ENCODE measurements at places on chromosomes 4 and X. TPM values are rescaled to one million over a fixed set of nuclear protein-coding genes. Genes with fewer than 3 reads are reported as not detected.

Gene SPP1
- 199 TPM for total RNA-seq

DNA sequence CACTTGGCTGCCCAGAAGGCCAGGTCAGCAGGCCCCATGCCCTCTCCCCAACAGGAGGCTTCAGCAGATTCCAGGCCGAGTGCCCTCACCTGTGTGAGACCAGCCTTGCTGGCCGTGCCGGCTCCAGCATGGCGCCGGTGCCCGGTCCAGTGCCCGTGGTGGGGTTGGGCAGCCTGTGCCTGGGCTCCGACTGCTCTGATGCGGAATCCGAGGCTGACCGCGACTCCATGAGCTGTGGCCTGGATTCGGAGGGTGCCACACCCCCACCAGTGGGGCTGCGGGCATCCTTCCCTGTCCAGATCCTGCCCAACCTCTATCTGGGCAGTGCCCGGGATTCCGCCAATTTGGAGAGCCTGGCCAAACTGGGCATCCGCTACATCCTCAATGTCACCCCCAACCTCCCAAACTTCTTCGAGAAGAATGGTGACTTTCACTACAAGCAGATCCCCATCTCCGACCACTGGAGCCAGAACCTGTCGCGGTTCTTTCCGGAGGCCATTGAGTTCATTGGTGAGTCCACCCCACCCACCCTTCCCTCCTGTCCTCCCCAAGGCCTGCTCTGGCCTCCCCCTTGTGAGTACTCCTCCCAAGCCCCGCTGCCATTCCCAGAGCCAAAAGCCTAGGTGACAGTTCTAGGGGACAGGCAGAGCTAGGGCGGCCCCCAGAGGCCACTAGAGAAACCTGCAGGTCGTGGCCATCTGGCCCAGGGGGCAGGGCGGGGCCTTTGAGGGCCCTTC lies 2.3 kb downstream of the DUSP9 start:
- no peak overlapping the region for H3K4me3 ChIP-seq
- H3K36me3 ChIP-seq = no peaks in the 10 kb centered on the region
- H3K27me3 ChIP-seq = no peaks in the 10 kb centered on the region
- H3K27ac ChIP-seq = no peak overlapping the region

- no peak for DNase-seq
- no peaks in the 10 kb centered on the region for H3K4me1 ChIP-seq
- H3K4me3 ChIP-seq = no peak overlapping the region
- no peak overlapping the region for H3K27ac ChIP-seq
- no peaks in the 10 kb centered on the region for H3K27me3 ChIP-seq
Observed at GRCh38 chr4:186952709-186953108, 229.1 kb upstream of the FAT1 start.

DNA sequence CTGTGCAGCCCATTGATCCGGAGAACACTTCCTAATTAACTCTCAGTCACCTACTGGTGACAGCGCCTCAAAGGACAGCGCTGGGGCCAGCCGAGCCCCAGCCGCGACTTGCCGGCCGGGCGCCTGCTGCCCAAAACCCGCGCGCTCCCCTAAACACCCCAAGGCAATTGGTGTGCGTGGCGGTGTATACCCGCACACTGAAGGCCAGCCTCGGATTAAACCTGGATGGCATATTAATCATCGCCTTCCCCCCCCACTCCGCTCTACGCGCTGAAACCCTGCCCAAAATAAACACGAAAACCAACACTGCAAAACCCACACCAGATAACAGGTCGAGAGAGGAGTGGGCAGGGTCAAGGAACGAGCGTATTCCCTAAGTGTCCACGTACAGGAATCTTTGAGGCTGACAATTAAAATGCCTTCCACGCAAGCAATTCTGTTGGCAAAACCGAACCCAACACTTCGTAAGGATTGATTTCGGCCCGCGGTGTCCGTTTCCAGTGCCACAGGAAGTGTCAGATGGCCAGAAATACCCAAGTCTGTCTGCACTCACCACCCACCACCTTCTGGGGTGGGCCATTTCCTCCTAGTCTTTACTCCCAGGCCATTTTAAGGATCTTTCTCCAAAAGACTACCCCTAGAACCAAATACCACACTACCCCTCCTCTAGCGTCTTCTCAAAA lies 2.7 kb downstream of the BCOR start:
- H3K27ac ChIP-seq = no peak overlapping the region
- H3K4me1 ChIP-seq = no peaks in the 10 kb centered on the region
- DNase-seq = no peak
- H3K4me3 ChIP-seq = peak overlapping the region; percentile 86

Gene BEND2
- total RNA-seq = not detected

DNA sequence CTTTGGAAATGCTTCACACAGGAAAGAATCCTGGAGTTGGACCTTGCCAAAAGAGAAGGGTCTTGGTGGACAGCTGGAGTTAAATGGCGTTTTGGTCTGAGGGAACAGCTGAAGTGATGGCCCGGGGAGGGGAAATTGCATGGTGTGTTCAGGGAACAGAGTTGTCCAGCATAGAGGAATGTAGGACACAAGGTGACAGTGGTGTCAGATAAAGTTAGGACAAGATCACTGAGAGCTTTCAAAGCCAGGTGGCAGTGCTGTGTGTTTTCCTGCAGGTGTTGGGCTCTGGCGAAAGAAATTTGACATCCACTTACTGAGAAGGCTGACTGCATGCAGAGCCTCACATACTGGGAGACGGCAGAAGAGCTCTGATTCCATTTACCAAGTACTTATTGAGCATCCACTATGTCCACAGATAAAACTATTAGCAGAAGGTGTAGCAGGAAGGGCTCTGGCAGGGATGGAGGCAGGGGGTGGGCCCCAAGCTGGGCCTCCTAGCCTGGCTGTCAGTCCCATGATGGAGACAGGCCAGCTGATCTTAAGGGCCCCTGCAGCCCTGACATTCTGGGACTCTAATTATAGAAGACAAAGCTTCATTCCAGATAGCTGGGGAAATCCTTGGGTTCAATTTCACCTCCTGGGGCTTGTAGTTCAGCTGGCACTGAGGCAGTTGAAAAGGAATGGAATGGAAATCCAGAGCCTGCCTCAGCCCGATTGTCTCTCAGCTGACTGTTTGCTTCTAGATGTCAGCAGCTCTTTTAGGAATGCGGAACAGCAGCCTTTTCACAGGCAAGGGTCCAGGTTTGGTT lies 150.2 kb upstream of the MAMLD1 start:
- H3K4me3 ChIP-seq = no peak overlapping the region
- DNase-seq = no peak
- no peaks in the 10 kb centered on the region for H3K4me1 ChIP-seq

DNA sequence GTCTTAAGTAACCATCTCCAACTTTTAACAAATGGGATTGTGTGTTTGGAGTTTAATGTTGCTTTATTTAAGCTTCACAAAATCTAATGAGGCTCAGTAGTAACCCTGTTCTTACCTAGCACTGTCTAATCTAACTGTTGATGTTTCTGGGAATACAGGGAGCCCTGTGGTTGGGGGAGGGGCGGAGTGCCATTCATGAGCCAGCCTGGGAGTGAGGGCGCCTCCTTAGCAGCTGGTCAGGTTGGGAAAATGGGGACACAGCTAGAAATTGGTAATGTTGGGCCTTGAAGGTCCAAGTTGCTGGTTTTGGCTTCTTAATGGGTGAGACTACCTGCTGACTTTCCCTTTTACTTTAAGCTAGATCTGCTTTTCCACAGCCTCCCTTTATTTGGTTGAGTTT lies 22.9 kb upstream of the TADA2B start:
- H3K27ac ChIP-seq = no peak overlapping the region
- no peaks in the 10 kb centered on the region for H3K36me3 ChIP-seq
- H3K4me3 ChIP-seq = no peak overlapping the region
- H3K4me1 ChIP-seq = no peaks in the 10 kb centered on the region

DNA sequence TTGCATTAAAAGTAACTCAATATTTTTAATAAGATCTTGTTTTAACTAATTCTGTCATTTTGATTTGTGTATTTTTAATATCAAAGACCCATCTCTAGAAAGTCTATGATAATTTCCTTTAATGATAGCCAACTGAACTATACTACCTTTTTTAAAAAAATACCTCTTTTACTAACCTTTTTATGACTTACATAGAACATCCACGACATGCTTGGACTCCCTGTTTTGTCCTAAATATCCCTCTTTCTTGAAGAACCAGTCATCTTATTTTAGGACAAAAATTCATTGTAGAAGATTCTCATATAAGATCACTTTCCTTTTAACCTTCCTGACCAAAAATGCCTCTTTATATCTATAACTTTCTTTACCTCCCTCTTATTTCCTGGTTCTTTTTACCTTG lies 76.8 kb upstream of the GC start:
- no peak overlapping the region for H3K4me3 ChIP-seq
- H3K27me3 ChIP-seq = no peaks in the 10 kb centered on the region
- H3K4me1 ChIP-seq = no peaks in the 10 kb centered on the region
- no peak for DNase-seq
- H3K27ac ChIP-seq = no peak overlapping the region

Gene MGST2
- total RNA-seq = 41.3 TPM
